NCI-H510A treated with DMSO at 0.1 percent for 48 hours (cell line): ENCODE measurements at places on chromosomes 4 and X.

- DNase-seq = no peak
Measured at GRCh38 chr4:183468210-183469095, 24.0 kb downstream of the CDKN2AIP start.

DNA sequence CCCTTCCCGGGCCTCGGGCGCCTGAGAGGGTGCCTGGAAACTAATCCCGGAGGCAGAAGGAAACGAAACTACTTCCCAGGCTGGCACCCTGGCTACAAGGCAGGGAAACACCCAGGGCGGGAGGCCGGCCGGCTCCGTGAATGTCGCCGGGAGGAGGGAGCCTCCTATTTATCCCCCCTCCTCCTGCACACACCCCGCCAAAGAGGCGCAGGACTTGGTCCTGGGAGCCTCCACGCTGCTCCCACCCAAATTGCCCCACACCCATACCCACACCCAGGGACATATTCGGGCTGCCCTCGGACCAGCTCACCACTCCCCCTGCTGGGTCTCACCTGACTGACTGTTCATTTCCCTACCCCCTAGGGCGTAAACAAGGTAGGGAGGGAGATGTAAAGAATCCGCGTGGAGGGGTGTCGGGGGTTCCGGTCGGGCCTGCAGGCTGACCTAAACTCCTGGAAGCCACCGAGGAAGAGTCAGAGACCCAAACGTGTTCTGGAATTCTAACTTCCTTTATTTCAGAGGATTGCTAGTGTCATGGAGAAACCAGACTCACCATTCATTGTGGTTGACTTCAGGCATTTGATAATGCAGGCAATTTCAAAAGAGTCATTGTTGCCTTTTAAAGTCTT lies at the start of gene BTC:
BTC (minus strand) TSS at position 142 of the 629 bp plus-strand sequence. CDS start 198 bp downstream, outside the sequence.
- DNase-seq = peak; percentile 85

DNA sequence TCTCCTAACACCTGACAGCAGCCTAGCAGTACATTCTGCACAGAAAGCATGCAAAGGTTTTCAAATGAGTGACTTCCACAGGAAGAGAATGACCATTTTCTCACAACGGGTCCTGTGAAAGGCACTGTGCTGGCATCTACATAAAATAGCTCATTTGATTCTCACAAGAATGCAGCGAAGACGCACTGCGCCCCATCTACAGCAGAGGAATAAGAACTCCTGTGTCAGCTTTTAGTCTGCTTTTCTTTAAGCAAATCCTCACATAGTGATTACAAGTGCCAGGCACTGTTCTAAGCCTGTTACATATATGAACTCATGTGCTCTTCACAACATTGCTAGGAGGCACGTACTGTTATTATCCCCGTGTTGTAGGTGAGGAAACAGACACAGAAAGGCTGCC lies 62.5 kb downstream of the AFAP1 start:
- DNase-seq = no peak

- DNase-seq = no peak
Measured at GRCh38 chr4:47466056-47466785, 2.7 kb upstream of the COMMD8 start.

GRCh38 chrX:24741330-24741729 lies 47.6 kb downstream of the POLA1 start:
- DNase-seq = no peak

- DNase-seq = no peak
Measured at GRCh38 chrX:49675075-49675719, 20.6 kb downstream of the PAGE1 start.

- no peak for DNase-seq
Measured at GRCh38 chr4:26434030-26434639, 56.1 kb downstream of the CCKAR start.

GRCh38 chr4:113960684-113961321 lies 18.6 kb downstream of the ARSJ start:
- no peak for DNase-seq

DNA sequence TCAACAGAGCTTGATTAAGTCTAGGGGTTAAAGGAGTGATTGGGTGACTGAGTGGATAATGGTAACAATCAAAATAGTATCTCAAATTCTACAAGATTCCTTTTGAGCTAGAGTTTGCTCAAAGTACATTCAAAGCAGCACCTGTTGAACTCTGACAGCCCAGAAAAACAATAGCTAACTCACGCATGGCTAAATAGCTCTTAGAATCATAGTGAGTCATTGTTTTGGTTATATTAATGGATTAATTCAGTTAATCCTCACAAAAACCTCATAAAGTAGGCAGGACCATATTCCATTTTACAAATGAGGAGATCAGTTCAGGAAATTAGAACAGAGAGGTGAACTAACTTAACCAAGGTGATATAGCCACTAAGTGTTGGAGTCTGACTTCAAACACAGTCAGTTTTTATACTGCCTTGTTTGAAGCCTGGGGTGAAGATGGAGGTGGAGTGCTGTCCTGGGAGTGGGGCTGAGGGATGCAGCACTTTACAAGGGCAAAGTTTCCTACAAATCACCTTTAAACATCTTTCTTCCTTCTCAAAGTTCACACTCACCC lies 35.9 kb upstream of the PPM1K start:
- DNase-seq = no peak

- DNase-seq = no peak
Measured at GRCh38 chr4:165971933-165972332, 98.9 kb downstream of the TLL1 start.

- no peak for DNase-seq
Measured at GRCh38 chr4:18022572-18023050, 1.1 kb upstream of the LCORL start.

DNA sequence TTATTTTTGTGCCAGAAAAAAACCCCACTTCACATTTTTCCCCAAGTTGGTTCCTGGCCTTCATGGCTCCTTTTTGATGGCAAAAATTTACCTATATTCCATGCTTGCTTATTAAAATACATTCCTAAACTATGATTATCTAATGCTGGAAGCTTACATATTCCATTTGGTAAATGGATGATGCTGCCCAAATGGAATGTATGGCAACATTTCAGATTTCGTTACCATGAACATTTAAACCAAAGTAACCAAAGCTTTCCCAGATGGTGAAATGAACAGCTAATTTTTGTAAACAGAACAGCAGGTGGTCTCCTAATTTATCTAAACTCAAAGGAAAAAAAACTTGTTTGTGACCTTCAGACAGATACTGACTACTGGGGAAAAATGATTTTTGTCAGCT lies 110.8 kb upstream of the TEX13A start:
- no peak for DNase-seq

DNA sequence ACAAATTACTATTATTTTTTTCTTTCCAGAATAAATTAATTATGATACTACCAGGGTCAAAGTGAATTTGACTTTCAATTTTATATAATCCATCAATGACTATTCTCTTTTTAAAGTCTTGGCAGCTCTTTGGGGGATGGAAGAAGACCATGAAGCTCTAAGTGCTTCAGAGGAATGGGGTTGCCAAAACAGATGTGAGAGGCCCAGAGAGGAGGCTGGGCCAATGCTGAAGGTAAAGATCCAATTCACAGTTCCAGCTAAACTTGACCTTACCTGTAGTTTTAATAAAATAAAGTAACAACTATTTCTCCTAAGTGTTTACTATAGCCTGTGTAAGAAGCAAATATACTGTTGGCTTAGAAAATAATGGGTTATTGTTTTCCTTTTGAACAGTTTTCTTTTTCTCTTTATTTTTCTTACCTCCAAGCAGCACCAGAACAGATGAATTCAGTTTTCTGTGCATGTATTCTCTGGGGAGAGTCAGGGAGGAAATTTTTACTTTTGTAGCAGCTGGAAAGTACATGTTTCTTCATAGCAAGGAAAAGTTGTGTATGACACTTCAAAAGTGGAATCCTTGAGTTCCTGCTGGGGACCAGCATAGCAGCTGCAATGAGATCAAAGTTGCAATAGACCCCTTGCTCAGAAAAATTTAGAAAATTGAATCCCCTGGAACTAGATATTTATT lies 104.9 kb downstream of the CEP44 start:
- DNase-seq = no peak

DNA sequence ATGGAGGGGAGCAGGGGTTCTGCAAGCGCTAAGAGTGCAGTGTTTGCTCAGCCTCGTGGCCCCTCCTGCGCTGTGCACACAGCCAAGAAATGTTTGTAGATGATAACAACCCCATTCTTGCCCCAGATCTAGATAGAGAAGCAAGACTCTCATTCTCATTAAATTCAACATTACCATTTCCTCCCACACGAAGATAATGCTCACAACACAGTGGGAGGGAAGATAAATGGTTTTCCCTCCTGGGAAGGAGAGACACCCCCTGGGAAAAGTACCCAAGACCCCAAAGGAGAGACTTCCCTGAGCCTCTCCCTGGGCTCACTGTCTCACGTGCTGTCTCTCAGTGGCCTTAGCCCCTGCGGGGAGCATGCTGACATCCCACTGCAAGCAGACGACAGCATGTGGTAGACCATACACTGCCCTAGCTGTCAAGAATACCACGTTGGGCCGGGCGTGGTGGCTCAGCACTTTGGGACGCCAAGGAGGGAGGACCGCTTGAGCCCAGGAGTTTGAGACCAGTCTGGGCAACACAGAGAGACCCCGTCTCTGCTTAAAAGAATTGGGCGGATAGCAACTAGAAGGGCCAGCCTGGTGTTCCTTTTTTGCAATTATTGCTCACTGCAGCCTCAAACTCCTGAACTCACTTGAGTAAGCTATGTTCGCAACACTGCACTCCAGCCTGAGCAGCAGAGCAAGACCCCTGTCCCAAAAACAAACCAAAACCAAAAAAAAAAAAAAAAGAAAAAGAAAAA lies 34.9 kb upstream of the IQSEC2 start:
- no peak for DNase-seq

DNA sequence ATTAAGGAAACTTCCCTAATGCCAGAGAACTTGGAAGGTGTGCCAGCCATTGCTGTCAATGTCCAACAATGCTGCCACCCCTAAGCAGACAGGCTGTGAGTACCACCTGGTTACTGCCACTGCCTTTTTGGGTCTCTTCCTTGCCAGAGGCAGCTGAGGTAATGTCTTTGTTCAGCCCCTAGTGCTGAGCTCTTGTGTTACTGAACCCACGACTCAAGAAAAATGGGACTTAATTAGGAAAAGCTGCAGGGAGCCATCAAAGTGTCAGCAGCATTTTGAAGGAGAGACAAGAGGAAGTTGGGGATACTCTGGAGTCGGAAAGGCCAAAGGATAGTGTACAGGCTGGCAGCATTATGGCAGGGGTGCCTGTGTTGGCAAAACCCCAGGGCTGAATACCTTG lies 283.7 kb downstream of the AFF2 start:
- DNase-seq = no peak

- no peak for DNase-seq
Measured at GRCh38 chrX:46904626-46905025, 7.6 kb upstream of the JADE3 start.

GRCh38 chr4:60344908-60345307 lies 855.2 kb upstream of the ADGRL3 start:
- no peak for DNase-seq

- DNase-seq = no peak
Measured at GRCh38 chrX:108396188-108396891, 41.9 kb downstream of the COL4A6 start.

GRCh38 chrX:10648614-10649013 lies 28.2 kb upstream of the MID1 start:
- peak; percentile 16 for DNase-seq

- DNase-seq = no peak
Measured at GRCh38 chr4:116244771-116245170, 840.6 kb downstream of the TRAM1L1 start.

DNA sequence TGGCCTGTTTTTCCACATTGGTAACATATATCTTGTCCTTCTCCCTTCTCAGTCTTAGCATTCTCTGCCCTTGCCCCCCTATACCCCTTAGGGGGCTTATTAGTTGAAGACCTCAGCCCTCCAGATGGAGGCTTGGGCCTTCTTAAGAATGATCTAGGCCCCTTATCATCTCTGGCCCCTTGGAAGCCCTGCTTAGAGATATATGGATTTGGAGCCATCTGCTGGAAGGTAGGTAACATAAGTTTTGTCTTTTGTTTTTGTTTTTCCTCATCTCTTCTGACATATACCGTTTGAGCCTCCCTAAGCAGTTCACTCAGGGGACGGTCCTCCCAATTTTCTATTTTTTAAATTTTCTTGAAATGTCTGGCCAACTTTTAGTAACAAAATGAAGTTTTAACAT lies 48.3 kb upstream of the NAP1L2 start:
- DNase-seq = peak; percentile 1

DNA sequence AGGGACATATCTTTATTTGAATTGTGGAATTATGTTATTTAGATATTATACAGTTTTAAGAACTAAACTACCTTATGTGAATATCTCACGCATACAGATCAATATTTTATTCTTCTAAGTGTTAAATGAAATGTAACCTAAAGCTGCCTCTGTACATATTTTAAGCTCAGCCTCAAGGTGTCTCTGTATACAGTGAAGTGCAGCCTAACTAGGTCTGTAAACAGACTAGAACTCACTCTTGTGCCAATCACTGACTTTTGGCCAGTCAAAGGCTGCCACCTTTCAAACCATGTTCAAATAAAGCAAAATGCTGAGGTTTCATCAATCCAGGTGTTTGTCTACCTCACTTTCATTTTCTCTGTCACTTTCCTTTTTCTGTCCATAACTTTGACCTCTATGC lies 1074.5 kb upstream of the PRKX start:
- DNase-seq = no peak

GRCh38 chr4:119523399-119523798 lies 105.2 kb downstream of the PDE5A start:
- DNase-seq = no peak

- no peak for DNase-seq
Measured at GRCh38 chr4:173345648-173346047, 11.5 kb upstream of the HMGB2 start.

- no peak for DNase-seq
Measured at GRCh38 chr4:31146366-31146765, 426.2 kb downstream of the PCDH7 start.

DNA sequence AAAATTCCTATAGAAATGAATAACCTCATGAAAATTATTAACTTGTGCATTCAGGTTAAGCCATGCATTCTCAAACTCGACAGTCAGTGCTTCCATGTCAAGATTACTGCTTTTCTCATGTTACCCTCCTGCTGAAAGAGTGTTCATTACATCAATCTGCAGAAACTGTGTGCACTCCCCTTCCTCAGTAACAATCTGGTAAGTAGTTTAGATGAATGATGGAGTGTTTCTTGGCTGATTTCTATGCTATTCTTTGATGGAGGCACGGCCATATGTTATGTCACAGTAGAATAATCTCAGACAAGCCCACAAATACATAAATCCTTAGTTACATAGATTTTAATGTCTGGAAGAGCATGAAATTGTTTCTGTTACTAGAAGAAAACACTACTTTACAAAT lies 193.3 kb upstream of the FAM47A start:
- no peak for DNase-seq

DNA sequence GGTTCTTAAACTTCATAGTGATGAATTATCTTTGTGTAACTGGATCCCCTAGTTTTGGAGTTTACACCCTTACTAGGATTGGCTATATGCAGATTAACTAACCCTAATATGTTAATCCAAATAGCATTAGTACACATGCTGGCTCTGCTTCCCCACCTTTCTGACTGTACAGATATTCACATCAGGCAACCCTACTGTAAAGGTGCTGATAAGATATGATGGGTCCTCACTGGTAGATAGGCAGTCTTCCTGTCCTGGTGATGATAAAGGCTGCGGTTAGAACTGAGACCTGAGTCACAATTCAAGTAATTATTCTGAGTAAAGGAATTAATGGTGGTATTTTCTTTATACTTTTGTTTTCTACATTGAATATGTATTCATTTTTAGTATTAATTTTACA lies 118.6 kb downstream of the COL4A5 start:
- no peak for DNase-seq

- DNase-seq = no peak
Measured at GRCh38 chrX:13198056-13198761, 121.6 kb downstream of the ATXN3L start.

GRCh38 chr4:125070861-125071260 lies 243.9 kb upstream of the FAT4 start:
- peak; percentile 27 for DNase-seq

GRCh38 chr4:107714256-107714655 lies 5.8 kb downstream of the PAPSS1 start:
- DNase-seq = no peak
